Myocyte (in vitro differentiated cells): ENCODE measurements at places on chromosomes 5 and 9. TPM values are rescaled to one million over a fixed set of nuclear protein-coding genes. Genes with fewer than 3 reads are reported as not detected.

Gene IFNA2
- total RNA-seq: not detected in 2 replicates

Gene CEP72
- 2.3 and 2.6 TPM in 2 replicates for total RNA-seq

Gene ST6GALNAC4
- 114 and 195 TPM in 2 replicates for total RNA-seq

Gene SNX18
- total RNA-seq: 90.8 and 93.9 TPM in 2 replicates

Gene SH3PXD2B
- 19.4 and 28.8 TPM in 2 replicates for total RNA-seq

Gene IFNB1
- total RNA-seq: not detected in 2 replicates

Gene MYO10
- total RNA-seq: 45.9 and 60.9 TPM in 2 replicates

Gene PCDHGC4
- 2.0 and 3.6 TPM in 2 replicates for total RNA-seq

Gene LECT2
- total RNA-seq: not detected in 2 replicates

Gene DPM2
- total RNA-seq: 12.5 and 12.6 TPM in 2 replicates
